ENCODE measurements at places on chromosomes 2 and 18.

- no peak for DNase-seq
Observed at GRCh38 chr2:16014041-16014787, 73.9 kb downstream of the MYCN start.

- no peak for DNase-seq
Observed at GRCh38 chr18:74084184-74084855, 63.3 kb downstream of the FBXO15 start.

- no peak for DNase-seq
Observed at GRCh38 chr2:19176977-19177376, 181.4 kb downstream of the OSR1 start.

DNA sequence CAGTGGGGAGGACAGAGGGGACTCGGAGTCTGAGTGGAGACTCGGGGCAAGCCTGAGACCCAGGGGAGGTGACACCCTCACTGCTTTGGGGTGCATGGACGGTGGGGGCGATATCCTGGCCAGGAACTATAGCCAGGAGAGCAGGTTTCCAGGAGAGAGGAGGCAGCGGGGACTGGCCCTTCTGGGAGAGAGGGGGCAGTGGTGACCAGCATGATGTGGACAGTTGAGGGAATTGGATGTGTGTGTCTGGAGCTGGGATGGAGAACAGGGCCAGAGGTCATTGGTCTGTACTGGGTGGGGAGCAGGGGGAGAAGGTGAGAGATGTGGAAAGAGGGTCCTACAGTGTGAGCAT is 63.6 kb downstream of the ACKR3 start:
- DNase-seq = no peak

Measured in T-helper 9 cell (primary cell).